OCI-M1 (cell line): ENCODE measurements at places on chromosomes 7 and 10.

- DNase-seq, result peak; percentile 94
These were observed 2.1 kb downstream of the ATP5MK start for GRCh38 chr10:103394180-103394579.

GRCh38 chr10:25072786-25073185 is 56.4 kb downstream of the THNSL1 start:
- no peak for DNase-seq

- DNase-seq, result no peak
These were observed 19.0 kb upstream of the TRIM56 start for GRCh38 chr7:101066141-101066832.

DNA sequence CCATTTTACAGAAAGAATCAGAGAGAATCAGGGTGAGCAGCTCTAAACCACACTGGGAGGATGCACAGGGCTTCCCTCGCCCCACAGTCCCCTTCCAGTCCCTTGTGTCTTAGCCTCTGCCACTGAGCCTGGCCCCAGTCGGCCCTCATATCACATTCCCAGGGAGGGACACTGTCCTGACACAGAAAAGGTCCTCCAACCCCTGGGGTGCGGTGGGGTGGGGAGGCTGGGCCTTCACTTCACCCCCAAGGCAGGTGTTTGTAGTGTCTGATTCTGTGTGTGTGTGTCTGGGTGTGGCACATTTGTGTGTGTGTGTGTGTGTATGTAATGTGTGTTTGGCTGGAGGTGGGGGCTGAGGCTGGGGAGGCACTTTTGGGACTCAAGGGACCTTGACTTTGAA is 1.8 kb upstream of the KCP start:
- no peak for DNase-seq

- no peak for DNase-seq
These were observed 90.7 kb upstream of the NAMPT start for GRCh38 chr7:106375499-106375898.

DNA sequence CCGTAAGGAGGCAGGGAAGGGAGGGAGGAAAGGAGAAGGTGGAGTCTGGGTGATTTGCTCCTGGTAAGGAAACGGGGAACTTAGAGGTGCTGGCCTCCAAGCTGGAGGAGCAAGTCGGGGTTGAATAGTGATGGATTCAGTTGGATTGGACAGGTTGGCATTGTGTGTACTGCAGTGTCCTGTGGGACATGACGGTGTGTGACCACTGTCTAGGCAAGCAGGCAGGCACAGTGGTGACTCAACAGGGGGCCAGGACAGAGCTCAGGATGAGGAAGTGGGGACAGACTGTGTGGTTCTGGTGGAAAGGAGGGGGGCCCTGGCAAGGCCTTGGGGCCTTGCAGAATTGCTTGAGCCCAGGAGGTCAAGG is 48.8 kb downstream of the COL26A1 start:
- DNase-seq, result peak; percentile 12

- DNase-seq, result no peak
These were observed 150.9 kb downstream of the PRKAG2 start for GRCh38 chr7:151725844-151726651.

DNA sequence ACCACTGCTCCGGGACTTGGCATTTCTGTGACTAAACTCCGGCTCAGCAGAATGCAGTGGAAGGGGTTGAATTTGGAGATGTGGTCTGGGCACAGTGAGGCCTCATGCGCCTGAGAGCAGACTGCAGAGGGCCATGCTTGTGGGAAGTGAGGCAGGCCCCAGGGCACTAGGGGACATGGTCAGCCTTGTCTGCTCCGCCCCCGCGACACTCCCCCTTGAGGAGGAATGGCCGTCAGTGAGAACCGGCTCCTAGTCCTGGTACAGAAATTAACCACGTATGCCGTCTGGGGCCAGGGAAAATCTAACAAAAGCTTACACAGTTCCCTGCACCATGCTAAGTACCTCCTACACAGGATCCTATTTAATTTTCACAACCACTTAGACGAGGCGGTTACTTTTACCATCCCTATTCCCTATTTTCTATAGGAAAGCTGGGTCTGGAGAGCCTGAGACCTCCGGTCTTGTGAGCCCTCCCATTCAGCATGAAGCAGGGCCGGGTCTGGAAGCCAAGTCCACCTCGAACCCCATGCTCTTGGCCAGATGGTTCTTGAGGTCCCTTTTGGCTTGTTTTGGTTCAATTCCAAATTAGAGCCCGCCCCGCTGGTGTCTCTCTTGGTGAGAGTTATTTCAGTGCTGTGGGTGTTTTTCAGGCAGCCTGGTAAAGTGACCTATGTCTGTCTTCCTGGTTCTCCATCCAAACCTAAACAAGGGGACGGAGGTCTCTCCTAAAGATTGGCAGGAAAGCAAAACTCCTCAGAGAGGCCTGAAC is 87.7 kb upstream of the PITRM1 start:
- no peak for DNase-seq

- no peak for DNase-seq
These were observed 12.0 kb downstream of the PNLIPRP2 start for GRCh38 chr10:116632596-116633215.

DNA sequence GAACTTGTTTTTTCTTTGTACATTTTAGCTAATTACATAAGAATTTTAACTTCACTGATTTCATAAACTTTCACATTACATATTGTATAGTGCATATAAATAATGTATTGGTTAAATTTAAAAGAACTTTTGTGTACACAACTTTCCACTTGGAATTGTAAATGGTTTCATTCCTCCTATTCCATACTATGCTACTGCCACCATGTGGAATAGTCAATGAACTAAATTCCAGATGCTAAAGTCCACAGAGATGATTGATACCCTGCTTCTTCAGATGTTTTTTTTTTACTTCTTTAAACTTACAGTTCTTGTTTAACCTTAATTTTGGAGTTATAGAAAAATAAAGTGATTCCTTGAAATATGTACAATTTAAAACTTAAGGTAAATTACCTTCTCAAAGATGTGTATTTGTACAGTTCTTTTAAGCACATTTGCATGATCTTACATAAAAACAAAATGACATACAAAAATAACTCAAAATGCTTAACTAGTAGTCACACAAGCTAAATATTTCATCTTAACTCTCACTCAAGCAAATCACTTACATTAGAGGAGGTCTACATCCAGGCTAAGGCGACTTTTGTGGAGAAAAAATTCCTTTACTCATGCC is 247.6 kb upstream of the HGF start:
- DNase-seq, result peak; percentile 72

DNA sequence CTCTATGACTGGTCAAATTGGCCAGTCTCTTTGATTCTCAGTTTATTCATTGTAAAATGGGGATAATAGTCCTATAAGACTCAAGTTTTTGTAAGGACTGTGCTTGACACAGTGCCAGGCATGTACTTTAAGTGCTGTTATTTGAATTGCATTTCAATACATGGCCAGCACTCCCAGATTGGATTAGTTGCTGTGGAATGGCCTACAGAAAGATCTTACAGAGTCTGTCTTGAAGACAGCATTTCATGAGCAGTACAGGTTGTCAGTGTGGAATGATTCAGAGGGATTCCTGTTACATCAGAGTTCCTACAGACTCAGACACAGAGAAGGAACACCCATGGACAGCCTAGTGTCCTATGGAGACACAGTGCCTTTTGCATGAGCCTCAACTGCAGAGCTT is 238.1 kb upstream of the BMPER start:
- DNase-seq, result no peak

GRCh38 chr7:23787272-23787671 is 77.3 kb downstream of the STK31 start:
- no peak for DNase-seq

GRCh38 chr10:3827266-3827665 is 42.3 kb upstream of the KLF6 start:
- DNase-seq, result no peak

GRCh38 chr7:101707587-101707986 is 78.5 kb upstream of the MYL10 start:
- DNase-seq, result no peak

GRCh38 chr10:103278862-103279298 is 1.9 kb downstream of the INA start:
- peak; percentile 53 for DNase-seq

- DNase-seq, result no peak
These were observed 152.1 kb downstream of the LYZL1 start for GRCh38 chr10:29440981-29441380.
